ENCODE measurements at places on chromosomes 12 and 14.
A peak's percentile ranks its signal among the peaks of the same experiment; 100 is the strongest.

DNA sequence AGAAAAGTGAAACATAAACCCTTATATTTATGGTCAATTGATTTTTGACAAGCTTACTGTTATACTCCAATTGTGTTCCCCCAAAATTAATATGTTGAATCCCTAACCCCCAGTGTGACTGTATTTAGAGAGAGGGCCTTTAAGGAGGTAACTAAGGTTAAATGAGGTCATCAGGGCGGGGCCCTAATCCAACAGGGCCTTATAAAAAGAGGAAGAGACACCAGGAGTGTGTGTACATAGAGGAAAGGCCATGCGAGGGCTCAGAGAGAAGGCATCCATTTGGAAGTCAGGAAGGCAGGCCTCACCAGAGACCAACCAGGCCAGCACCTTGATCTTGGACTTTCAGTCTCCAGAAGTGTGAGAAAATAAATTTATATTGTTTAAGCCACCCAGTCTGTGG is 6.5 kb upstream of the VTI1B start:
- DNase-seq: no peak

GRCh38 chr14:52338051-52338681 is 24.1 kb downstream of the PTGER2 start:
- DNase-seq: no peak

GRCh38 chr14:64775081-64775777 is 71.0 kb downstream of the PLEKHG3 start:
- no peak for DNase-seq

GRCh38 chr12:53352331-53353256 is 16.4 kb upstream of the SP7 start:
- DNase-seq: peak; percentile 89

GRCh38 chr14:90758959-90759358 is 57.3 kb downstream of the TTC7B start:
- DNase-seq: no peak
